Cardiac fibroblast (primary cell): ENCODE measurements at places on chromosomes 5 and 9.

DNA sequence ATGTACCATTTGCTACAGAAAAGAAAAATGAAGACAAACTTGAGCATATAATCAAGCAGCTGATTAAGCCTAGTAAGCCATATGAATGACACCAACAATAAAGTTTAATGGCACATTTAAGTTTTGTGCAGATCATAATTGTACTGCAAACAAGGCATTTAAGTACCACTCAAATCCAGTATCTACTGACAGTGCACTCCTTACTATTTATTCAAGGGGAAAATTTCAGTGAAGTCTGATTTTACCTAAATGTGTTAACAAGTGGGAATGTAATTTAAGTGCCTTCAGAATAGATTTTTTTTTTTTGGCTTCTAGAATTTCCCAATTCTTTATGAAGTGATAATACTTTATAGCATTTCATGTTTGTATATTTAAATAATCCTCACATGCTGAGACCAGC, 341.0 kb upstream of the POU5F2 start:
- no peak for DNase-seq

- no peak for DNase-seq
These were observed 310.3 kb downstream of the EBF1 start for GRCh38 chr5:158789441-158789840.

GRCh38 chr5:133233616-133234015, 181.8 kb downstream of the HSPA4 start:
- DNase-seq: no peak

DNA sequence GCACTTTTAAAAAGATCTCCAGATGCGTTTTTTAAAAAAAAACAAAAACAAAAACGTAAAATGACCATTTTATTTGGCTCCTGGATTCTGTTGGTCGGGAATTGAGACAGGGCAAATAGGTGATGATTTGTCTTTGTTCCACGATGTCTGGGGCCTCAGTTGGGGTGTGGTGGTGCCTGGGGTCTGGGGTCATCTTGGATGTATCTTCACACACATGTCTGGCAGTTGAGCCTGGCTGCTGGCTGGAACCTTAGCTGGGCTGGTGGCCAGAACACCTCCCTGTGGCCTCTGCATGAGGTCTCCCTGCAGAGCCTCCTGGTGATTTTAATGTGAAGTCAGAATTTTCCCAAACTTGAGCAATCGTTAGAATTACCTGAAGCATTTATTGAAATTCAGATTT, 42.5 kb upstream of the BASP1 start:
- no peak for DNase-seq

- DNase-seq: no peak
These were observed 670 bp upstream of the PURA start for GRCh38 chr5:140113180-140113698.

GRCh38 chr9:79477241-79477840, 94.4 kb upstream of the TLE4 start:
- no peak for DNase-seq

DNA sequence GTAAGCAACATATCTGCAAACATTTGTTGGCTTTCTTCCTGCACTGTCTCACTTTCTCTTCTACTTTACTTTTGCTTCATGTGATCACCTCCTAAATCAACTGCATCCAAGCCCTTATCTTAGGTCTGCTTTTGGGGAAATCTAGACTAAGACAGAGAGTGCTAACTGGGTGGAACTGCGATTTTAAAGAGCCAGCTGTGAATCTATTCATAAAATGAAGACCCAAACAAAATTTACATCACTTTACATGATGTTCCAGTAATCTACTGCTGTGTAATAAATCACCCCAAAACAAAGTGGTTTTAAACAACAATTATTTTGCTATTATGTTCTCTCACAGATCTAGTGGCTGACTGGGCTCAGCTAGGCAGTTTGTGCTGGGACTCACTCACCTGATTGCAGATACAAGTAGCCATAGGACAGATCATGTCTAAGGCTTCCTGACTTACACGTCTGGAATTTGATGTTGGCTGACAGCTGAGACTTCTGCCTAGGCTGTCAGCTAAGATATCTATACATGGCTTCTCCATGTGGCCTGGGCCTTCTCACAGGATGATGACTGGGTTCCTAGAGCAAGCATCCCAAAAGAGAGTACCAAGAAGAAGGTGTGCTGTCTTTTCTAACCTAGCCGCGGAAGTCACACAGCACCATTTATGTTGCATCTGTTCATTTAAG, 145.1 kb upstream of the TBCA start:
- DNase-seq: no peak

- no peak for DNase-seq
These were observed 3.4 kb upstream of the SLC12A7 start for GRCh38 chr5:1115123-1115815.

DNA sequence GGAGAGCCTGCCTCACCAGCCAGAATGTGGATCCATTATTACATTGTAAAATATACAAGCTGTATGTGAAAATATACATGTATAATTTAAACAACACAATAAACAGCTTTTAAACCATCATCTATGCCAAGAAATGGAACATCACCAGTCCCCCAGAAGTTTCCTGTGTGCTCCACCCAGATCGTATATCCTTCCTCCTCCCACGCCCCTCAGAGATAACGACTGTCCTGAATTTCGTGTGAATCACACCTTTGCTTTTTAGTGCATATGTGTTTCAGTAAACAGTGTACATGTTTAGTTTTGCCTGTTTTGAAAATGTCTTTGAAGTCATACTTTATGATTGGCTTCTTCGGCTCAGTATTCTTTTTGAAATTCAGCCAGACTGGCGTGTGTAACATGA, 134.6 kb upstream of the MYO10 start:
- no peak for DNase-seq

DNA sequence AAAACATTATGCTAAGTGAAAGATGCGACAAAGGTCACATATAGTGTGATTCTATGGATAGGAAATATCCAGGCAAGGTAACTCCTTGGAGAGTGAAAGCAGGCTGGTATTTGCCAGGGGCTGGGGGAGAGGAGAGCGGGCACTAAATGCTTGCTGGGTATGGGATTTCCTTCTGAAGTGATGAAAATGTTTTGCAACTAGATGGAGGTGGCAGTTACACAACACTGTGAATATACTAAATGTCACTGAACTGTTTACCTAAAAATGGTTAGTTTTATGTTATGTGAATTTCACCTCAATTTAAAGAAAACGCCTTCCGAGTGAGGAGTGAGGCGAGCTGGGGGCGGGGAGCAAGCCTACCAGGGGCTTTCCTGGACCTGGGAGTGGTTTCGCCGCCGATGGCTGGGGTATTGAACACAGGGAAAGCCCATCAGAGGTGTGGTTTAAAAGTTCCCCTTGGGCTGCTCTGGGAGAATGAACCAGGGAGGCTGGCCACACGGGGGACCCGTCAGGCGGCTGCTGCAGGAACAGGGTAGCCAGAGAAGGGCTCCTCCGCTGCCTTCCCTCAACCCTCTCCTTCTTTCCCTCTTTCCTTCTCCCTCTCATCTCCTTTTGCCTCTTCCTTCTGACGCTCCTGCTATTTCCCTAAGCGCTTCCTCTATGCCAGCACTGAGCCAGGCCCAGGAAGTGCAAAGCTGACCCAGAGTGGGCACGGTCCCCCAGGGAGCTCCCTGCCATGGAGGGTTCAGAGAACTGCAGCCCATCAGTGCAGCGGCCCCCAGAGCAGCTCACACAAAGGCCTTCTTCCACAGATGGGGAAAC, 4.9 kb downstream of the AKNA start:
- no peak for DNase-seq

DNA sequence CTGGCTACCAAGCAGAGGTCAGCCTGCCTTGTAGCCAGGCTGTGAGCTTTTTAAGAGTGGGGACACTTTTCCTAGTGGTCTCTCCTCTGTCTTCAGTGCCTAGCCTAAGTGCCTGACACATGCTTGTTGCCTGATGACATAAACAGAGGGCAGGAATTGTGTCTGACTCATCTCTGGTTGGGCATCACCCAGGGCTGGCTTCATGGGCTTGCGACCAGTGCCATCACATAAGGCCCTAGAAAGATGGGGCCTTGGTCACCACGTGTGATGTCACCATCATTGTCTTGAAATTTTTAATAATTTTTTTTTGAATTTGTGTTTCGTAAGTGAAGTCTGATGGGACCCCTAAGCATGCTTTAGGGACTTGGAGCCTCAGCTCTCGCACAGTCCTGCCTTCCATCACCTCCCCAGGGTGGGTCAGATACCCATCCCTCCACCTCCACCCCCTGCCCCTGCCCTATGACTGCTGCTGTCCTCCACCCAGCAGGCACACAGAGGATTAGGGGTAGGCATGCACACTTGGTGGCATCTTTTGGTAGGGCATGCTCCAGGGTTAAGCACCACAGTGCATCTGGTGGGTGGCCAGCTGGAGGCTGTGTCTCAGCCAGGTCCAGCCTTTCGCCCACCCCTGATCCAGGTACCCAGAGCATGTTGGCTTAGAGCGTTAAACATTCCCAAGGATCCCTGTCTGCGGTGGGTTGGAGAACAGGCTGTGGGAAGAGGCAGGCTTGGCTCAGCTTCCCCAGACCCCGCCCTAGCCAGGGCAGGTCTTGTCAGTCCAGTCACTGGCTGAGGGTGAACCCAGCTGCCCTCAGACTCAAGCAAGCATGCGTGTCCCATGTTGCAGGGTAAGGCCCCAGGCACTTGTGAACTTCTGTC, 80.1 kb upstream of the SH3PXD2B start:
- no peak for DNase-seq

GRCh38 chr5:91235271-91235694, 147.8 kb downstream of the ARRDC3 start:
- no peak for DNase-seq

DNA sequence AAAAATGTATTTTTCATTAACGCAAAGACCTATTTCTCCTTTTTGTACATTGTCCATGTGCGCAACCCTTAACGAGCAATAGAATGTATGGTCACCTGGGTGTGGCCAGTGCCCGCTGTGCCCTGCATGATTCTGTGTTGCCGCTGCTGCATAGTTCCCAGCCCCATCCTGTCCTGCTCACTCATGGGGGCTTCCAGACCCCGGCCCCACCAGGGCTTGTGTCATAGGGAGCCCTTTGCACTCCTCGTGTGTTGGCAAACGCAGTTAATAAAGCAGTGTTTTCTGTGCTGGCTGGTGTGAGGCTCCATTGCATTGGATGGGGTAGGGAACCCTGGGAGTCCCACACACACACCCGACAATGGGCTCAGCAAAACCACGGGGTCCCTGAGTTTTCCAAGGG, 49.7 kb downstream of the SAR1B start:
- no peak for DNase-seq

- no peak for DNase-seq
These were observed 212.5 kb downstream of the CFAP90 start for GRCh38 chr5:7638456-7638855.

- no peak for DNase-seq
These were observed 1471.2 kb upstream of the NUDT12 start for GRCh38 chr5:105033637-105034400.

GRCh38 chr5:123671042-123671441, 159.1 kb downstream of the CSNK1G3 start:
- peak; percentile 64 for DNase-seq

DNA sequence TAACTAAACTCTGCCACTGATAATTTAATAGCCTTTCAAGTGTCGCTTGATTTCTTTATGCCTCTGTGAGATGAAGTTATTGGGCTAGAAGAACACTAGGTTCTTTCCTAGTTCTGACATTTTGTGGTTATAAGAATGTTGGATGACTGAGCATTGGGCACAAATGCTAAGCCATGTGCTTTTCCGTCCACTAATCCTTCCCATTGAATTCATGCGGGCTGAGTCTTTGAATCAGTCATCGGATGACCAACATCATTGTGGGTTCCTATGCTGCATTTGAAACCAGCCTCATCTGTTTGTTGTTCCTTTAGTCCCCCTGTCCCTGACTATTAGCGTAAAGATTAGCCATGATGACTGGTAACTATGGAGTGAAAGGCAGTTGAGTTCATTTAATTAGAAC, 58.5 kb downstream of the ALDH1A1 start:
- no peak for DNase-seq

- no peak for DNase-seq
These were observed 9.0 kb downstream of the ECPAS start for GRCh38 chr9:111475195-111475594.

- no peak for DNase-seq
These were observed 344.5 kb downstream of the PRR16 start for GRCh38 chr5:120808606-120809005.

DNA sequence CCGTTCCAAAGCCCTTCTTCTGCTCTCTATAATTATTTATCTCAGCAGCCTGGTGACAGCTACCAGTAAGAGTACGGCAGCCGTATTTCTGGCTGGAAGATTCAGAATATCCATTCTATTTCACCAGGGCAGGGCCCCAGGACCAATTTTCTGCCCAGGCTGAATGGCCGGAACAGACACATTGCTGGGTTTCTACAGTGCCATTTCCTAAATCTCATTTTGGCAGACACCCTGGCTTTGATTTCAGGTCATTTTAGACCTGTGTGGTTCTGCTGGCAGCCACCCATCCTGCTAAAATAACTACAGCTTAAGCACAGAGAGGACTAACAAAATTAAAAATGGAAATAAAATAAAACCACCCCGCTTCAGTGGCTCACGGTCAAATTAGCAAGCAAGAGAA, 95.0 kb downstream of the CRB2 start:
- DNase-seq: no peak

DNA sequence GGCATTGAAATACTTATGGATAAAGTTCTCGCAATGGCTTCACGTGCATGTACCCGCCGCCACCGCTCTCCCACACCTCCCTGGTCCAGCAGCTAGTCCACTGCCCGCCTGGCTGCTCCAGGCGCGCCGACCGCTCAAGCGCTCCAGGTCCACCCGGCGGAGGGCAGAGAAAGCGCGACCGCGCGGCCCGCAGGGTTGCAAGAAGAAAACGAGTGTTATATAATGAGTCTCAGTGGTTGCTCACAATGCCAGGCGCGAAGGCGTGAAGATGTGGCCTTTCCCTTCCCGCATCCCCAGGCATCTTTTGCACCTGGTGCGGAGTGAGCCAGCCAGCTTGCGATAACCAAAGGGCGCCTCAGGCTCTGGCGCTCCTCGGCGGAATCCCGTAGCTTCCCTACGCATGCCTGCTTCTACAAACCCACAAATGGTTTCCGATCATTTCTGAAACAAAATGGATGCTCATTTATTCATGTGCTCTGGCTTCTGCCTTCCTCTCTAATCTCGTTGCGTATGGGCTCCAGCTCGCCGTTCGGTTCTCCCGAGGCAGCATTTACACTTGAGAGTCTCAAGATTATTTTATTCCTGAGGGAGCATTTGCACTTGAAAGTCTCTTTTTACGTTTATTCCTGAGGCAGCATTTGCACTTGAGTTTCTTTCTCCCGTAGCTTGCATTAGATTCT, 25.7 kb downstream of the CDKN2A start:
- peak; percentile 33 for DNase-seq

DNA sequence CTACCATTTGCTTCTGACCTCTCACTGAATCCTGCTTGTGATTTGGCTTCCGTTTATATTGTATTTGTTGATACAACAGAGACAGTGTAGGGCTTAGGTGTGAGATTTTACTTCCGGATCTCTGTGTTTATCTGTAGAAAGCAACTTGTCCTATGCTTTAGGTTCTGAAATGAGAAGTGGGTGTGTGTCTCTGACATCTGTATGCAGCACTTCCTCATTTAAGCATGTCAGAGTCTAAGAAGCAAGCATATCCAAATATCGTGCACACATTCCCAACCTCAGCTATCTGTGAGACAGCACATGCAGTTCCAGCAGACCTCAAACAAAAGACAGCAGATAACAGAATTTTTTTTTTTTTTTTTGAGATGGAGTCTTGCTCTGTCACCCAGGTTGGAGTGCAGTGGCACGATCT, 16.3 kb downstream of the KLF9 start:
- no peak for DNase-seq

GRCh38 chr9:81519816-81520495, 169.4 kb downstream of the TLE1 start:
- no peak for DNase-seq
